ENCODE measurements at places on chromosomes 1 and 21. TPM values are rescaled to one million over a fixed set of nuclear protein-coding genes. Genes with fewer than 3 reads are reported as not detected.

The OR2M3 gene
- total RNA-seq, result not detected

The MNDA gene
- not detected for total RNA-seq

The RAB3GAP2 gene
- 55.0 TPM for total RNA-seq

The AK4 gene
- total RNA-seq, result 138 TPM

The NBPF15 gene
- 23.2 TPM for total RNA-seq

The KCNA3 gene
- total RNA-seq, result 29.5 TPM

The AADACL3 gene
- not detected for total RNA-seq

The RPTN gene
- not detected for total RNA-seq

The LCE1D gene
- not detected for total RNA-seq

The S100A3 gene
- not detected for total RNA-seq

The TSPEAR gene
- not detected for total RNA-seq

The NBPF4 gene
- total RNA-seq, result not detected

GRCh38 chr1:215131291-215131690 is 48.8 kb downstream of the KCNK2 start:
- no peak for DNase-seq

GRCh38 chr1:8276173-8276914 is 41.6 kb upstream of the SLC45A1 start:
- DNase-seq, result no peak

- DNase-seq, result no peak
These were observed 7.1 kb downstream of the ZBTB21 start for GRCh38 chr21:42003051-42003461.

- DNase-seq, result peak; percentile 79
These were observed 711 bp downstream of the TRNP1 start for GRCh38 chr1:26994020-26994786.

DNA sequence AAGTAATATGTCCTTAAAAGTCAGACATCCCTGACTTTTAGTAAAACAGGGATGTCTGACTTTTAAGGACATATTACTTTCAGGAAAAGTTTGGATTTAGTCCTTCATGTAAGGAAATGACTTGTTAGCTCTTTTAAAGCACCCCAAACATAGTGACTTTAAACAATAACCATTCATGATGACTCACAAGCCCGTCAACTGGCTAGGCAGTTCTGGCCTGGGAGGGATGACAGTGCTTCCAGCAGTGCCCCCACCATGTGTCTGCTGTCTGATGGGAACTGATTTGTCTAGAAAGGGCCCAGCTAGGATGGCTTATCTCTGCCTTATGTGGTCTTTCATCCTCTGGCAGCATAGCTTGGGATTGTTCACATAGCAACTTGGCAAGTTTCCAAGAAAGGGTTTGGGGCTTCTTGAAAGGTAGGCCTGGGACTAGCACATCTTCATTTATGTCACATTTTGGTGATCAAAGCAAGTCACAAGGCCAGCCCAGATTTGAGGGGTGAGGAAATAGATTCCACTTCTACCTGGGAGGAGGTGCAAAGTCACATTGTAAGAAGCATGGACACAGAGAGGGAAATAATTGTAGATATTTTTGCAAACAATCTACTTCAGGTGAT is 143.5 kb downstream of the C1orf94 start:
- no peak for DNase-seq

DNA sequence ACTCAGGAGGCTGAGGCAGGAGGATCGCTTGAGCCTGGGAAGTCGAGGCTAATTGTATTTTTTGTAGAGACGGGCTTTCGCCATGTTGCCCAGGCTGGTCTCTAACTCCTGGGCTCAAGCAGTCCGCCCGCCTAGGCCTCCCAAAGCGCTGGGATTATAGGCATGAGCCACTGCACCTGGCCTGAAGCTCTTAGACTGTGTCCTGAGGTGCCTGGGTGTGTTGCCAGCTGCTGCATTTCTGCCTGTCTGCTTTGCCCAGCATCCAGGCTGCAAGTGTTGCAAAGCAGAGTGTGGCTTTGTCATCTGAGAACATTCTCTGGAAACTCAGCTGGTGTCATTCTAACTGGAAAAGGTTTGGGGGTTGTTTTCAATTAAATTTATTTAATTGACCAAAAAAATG is 105.0 kb downstream of the HUNK start:
- DNase-seq, result no peak

DNA sequence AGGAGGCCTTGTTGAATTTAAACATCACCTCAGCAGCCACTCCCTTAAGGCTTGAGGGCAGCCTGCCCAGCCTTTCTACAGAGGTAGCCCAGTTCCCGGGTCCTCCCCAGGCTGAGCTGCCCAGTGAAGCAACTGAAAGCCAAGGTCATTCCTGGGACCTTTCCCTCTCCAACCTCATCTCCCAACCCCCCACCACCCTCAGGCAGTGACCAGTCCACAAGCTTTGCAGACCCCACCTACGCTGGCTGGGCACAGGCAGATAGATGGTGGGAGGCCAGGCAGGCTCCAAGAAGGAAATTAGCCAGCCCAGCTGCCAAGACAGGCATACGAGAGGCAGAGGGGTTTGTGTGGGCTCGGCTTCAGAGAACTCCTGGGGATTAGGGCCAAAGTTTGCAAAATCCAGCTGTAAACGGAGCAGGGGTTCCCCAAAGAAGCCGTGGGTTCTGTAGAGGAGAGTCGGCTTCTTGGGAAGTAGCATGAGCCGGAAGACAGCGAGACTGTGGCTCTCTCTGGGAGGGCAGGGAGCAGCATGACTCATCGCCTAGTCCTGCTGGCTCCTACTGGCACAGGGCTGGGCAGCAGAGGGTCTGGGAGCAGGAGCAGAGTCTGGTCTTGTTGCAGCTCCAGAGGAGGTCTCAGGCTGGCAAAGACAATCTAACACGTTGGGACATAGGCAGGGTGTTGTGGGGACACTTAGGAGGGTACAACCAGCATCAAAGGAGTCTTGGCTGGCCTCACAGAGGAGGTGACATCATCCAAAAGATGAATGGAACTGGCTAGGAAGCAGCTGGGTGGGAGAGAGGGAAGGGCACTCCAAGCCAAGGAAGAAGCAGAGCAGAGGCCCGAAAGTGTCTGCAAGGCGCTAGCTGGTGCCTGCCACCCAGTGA is 2.8 kb upstream of the ZC3H12A start:
- DNase-seq, result no peak

- DNase-seq, result no peak
These were observed 27.4 kb downstream of the ZNF644 start for GRCh38 chr1:90994461-90994860.

- no peak for DNase-seq
These were observed 27.4 kb downstream of the QSOX1 start for GRCh38 chr1:180181996-180182642.

DNA sequence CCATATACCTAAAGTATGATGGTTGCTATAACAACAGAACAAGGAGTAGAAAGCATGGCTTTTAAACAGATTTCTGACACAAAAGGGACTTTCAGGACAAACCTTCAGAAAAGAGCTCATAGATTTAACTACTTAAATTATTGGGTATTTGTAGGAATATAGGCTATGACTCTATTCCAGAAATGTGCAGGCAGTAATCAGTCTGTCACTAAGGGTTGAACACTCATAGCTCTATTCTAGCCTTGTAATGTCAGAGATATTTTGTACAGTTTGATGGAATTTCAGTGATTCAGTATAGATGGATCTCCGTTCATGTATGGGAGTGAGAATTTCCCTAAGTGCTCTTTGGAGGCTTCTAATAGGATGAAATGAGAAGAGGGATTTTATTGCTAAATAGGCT is 82.8 kb downstream of the EXTL2 start:
- no peak for DNase-seq

GRCh38 chr1:32546611-32547010 is 7.4 kb downstream of the ZBTB8A start:
- DNase-seq, result no peak

DNA sequence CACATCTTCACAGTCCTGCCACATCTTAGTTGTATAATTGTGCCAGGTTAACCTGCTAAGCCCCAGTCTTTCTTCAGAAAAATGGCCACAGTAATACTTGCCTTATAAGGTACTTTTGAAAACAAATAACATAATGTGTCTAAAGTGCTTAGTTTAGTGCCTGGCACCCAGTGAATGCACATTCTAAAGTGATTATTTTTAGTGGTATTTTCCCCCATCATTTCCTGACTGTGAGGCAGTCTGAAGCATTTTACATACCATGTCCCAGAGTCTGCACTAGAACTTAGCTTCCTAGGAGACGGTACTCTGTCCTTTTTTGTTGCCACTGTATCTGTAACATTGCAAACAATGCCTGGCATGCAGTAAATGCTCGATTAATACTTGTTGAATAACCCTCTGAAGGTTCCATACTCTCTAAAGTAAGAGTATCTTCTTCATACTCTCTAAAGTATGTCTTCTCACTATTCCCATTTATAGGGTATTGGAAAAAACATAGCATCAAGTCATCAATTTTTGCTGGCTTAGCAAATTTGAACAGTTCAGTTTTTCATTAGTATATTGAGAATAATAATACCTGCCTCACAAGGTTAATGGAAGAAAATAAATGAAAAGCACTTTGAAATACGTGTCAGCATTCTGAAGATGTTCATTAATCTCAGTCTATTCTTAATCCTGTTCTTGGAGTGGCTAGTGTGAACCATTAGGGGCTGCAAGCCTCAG is 43.7 kb downstream of the FMO3 start:
- no peak for DNase-seq

GRCh38 chr1:89870998-89871397 is 50.2 kb downstream of the LRRC8D start:
- no peak for DNase-seq

- no peak for DNase-seq
These were observed 62.8 kb downstream of the EVA1C start for GRCh38 chr21:32475162-32475812.

DNA sequence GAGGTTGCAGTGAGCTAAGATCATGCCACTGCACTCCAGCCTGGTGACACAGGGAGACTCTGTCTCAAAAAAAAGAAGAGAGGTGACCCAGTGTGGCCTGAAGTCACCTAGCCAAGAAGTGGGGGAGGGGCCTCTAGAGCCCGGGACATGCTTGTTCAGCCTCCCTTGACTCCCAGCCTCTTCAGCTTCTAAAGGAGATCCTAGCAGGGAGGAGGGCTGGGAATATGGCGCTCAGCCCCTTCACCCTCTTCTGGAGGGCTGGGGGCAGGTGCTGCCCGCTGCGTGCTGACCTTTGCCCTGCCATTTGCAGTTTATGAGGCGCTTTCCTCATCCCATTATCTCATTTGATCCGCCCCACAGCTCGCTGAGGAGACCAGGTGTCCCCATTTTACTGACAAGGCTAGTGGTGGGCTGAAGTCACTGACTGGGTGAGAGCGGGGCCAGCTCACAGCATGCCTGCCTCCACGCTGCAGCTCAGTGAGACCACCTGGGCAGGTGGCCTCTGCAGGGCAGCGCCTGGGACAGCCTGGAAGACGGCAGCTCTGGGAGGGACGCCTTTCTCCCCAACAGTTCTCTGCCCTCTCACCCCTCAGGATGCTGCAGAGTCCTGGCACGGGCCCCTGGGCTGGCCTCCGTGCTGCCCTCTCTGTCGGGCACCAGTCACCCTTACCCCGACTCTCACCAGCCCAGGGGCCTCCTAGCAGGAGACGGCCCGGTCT is 7.5 kb downstream of the ELF3 start:
- no peak for DNase-seq

DNA sequence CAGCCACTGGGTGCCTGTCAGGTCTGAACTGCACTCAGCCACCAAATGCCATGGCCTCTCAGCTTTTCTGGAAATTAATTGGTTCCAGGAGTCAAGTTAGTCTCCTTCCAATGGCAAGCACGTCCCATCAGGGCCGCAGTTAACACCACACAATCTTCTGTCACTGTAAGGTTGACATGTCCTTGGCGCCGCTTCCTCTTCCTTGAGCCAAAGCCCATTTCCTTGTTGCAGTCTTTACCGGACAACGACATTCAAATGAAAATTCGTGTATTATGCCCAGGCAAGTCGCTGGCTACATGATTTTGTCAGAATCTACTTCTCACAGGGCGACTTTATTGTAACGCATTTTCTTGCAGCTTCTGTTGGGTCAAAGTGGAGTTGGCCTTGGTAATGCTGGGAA is 430.6 kb upstream of the KAZN start:
- no peak for DNase-seq

DNA sequence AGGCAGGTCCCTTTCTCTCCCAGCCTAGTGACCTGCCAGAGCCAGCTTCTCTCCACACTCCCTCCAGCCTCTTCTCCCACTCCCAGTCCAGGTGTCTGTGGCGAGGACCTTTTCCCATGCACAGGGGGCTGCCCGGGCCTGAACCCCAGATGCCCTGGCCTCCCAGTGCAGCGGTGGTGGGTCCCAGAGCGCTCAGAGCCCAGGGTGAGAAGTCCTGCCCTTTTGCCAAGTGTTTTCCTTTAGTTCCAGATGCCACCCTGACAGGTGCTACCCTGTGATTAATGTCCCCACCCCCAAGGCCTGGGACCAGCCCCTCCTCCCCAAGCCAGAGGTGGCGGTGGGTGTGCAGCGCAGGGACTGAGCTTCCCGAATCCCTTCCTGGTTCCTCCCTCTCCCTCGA is 90.4 kb downstream of the PAX7 start:
- DNase-seq, result no peak

DNA sequence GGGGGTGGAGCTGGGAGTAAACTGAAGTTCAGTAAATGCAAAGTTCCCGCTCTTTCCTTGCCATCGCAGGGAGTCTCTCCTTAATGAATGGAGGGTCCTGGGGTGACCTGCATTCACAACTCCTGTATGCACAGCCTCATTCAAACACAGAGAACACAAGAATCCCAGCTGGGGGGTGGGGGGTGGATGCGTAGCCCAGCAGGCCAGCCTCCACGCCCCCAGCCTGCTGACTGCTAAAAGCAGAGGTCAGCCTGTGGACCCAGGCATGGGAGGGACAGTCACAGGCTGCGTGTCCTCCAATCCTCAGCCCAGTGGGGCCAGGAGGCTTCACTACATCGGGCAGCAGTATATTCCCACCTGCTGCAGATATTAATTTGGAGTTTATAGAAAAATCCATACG is 263.1 kb downstream of the GRIK3 start:
- DNase-seq, result no peak

DNA sequence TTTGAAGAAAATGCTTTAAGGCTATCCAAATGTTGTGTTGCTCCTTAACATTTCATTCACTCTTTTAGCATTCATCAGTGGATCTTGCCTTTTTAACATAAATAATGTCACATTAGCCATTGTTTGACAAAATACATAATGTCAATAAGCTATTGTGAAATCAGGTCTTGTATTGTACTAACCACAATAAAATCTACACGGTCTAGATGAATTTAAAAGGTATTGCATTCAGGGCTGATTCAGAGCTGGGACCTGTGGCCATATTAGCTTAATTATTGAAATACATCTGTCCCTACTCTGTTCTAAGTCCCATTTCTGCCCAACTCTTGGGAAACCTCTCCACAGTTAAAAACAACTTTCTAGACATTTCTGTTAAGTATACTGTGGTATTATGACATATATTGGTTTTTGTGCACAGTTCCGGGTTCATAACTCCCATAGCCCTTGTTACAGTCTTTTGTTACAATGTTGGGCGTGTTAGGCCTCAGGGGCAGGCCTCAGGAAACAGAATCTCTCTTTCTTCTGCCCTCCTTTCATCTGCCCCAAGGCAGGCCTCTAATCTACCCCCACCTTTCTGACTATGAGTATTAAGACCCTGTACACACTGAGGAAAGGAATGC is 44.7 kb upstream of the CITED4 start:
- no peak for DNase-seq

- DNase-seq, result no peak
These were observed 4.1 kb downstream of the S100A2 start for GRCh38 chr1:153561466-153561985.

- DNase-seq, result peak; percentile 47
These were observed 17.2 kb downstream of the NIBAN1 start for GRCh38 chr1:184956999-184957700.

GRCh38 chr1:64973061-64973647 is 6.8 kb upstream of the JAK1 start:
- no peak for DNase-seq

- peak; percentile 68 for DNase-seq
These were observed 3.2 kb upstream of the LIX1L start for GRCh38 chr1:145961109-145961424.
